ENCODE measurements at places on chromosomes 2 and 18.

DNA sequence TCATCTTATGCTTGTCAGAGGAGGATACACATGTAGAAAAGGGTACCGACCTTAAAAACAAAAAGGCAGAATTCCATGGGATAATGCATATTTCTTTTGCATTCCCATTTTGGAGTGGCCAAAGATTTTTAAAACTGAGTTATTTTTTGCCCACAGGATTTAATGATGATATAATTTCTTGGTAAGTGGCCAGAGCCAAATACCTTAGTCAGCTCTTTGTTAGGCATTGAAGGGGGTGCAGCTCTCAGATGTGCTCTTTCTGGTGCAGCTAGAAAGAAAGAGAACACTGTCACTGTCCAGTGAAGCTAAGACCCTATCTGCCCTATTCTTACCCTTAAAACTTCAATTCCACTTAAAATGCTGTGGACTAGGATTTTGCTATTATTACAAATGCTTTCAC lies 10.8 kb downstream of the COQ10B start:
- DNase-seq, result no peak

DNA sequence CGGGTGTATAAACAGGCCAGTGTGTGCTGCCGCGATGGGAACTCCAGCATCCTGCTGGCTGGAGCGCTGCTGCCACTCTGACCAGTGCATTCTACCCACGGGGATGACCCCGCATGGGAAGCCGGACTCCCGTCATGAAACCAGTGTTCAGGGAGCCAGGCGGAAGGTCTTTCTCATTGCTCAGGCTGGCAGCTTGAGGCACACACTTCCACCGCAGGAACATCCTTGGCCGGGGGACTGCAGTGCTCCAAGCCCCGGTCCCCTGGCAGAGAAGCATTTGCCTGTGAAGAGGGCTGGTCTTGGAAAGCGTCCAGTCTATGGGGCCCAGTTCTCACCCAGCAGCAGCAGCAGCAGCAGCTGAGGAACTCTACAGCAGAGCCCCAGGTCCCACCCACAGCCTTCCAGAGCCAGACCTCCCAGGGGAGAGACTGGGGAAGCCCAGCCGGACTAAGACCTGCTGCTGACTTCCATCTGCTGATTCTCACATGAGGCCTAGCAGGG lies 235.9 kb downstream of the KLHL29 start:
- no peak for DNase-seq

DNA sequence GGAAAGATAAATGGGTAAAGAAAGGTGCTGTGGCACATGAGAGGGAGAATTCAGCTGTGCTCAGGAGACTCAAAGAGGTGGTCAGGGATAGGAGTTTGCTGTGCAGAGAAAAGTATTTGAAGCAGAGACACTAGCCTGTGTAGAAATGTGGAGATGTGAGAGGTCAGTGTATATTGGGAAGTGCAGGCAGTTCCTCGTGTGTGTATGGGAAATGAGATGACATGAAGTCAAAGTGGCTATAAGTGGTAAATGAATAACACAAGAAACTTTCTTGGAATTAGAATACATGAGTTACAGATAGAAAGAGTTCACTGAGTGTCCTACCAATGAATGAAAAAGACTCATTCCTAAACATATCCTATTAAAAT lies 11.6 kb downstream of the MAP3K20 start:
- DNase-seq, result no peak

DNA sequence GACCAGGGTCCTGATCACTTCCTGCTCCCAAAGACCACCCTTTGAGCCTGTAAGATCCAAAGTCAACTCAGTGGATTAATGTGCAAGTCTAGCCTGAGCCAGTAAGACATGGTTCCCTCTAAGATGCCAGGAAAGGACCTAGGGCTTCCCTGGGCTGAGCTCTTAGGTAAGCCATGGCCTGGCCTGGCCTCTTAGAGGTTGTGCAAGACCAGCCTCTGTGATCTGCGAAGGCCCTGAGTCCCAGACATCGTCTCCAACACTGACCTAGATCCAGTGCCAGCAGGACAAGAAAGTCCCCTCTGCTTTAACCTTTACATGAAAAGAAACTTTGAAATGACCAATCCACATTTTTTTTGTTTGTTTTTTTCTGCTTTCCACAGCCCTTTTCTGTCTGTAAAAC lies 73.6 kb upstream of the CYP1B1 start:
- no peak for DNase-seq

- no peak for DNase-seq
Measured at GRCh38 chr2:217929272-217929671, 73.5 kb downstream of the TNS1 start.

DNA sequence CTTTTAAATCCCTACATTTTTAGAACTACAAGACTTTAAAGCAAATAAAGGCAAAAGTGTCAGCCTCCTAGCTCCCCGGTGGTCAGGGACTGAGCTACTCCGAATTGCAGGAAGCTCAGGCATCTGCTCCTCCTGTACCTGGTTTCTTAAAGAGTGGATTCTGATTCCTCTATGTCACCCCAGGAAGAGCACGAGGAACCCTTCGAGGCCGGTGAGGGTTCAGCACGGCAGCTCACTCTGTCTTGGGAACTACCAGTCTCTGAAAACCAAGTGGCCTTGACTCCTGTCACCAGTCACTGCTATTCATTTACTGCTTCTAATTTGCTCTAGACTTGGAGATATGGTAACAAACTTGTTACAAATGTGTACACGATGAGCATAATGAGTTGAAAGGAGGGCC lies 2.3 kb downstream of the PER2 start:
- DNase-seq, result no peak

- no peak for DNase-seq
Measured at GRCh38 chr2:69222953-69223658, 163.9 kb downstream of the GFPT1 start.

- no peak for DNase-seq
Measured at GRCh38 chr2:18966131-18966530, 376.8 kb upstream of the NT5C1B start.

DNA sequence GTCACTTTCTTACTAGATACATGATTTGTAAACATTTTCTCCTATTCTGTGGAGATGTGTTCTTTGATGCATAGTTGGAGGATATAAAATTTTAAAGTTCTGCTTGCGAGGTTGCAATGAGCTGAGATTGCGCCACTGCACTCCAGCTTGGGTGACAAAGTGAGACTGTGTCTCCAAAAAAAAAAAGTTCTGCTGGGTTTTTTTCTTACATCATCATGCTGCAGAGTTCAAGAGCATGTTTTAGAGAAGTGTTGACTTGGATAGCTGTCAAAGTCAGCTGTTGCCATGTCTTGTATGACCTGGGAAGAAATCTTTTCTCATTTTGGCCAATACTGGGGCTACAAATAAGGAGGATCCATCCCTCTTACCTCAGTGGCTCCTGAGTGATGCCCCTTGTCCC lies 71.3 kb downstream of the UGGT1 start:
- DNase-seq, result no peak

DNA sequence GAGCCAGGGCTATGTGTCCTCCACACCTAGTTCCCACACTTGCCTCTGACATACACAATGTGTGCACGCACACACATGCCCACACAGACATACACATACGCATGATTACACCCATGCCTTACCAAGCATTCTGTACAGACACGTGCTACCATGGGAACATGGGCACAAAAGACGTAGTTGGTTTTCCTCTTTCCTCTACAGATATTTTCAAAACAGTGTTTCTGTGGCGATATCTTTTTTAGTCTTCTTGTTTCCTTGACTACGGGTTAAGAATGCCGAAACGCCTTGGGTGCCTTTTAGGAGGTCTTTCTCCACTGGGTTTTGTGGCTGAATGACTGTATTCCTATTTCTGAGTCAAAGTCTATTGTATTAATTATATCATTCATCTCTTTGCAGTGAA lies 75.5 kb upstream of the SPTBN1 start:
- DNase-seq, result no peak

DNA sequence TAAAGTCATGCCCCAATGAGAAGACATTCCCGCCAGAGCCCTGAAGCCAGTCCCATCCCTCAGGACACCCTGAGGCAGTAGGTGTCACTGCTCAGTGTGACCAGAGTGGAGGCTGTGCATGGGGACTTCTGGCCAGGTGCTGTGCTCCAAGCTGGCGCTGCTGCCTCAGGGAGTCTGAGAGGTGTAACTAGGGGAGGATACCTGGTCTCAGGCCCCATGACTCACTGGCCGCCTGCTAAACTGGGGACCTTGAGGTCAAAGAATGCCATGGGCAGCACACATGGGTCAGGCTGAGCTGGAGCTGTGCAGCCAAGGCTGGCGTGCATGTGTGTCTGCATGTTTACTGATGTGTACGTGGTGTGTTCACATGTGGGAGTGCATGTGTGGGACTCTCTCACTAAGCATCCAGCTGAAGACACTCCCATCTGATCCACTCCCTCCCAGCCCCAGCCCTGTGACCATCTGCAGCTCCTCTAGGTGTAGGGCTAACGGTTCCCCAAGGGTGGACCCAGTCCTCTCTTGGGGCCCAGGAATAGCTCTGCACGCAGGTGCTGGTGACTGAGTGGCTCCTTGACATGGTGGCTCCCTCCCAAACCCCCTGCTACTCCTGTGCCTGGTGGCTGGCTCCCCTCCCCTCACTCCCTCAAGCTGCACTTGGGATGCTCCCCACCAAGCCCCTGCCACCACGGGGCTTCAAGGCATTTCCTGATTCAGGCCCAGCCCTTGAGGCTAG lies 16.5 kb downstream of the HS6ST1 start:
- no peak for DNase-seq

DNA sequence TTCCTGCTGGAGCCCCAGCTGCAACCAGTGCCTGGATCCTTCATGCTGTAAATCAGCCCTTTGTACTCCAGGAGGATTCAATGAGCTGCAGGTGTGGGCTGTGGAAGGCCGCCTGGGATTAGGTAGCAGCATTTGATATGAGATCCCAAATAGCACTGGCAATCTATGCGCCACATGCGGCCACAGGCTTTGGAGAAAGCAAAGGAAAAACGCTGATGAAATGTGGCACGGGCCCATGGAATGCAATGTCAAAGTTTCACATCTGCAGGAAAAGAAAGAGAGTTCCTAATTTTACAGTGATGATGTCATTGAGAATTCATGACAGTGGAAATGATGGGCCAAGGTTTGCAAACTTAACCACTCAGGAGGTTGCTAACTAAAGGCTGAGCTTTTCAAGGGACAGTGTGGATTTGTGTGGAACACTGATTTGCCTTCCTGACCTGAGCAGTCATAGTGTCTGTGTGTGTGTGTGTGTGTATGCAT lies 216.4 kb upstream of the OSR1 start:
- DNase-seq, result no peak

DNA sequence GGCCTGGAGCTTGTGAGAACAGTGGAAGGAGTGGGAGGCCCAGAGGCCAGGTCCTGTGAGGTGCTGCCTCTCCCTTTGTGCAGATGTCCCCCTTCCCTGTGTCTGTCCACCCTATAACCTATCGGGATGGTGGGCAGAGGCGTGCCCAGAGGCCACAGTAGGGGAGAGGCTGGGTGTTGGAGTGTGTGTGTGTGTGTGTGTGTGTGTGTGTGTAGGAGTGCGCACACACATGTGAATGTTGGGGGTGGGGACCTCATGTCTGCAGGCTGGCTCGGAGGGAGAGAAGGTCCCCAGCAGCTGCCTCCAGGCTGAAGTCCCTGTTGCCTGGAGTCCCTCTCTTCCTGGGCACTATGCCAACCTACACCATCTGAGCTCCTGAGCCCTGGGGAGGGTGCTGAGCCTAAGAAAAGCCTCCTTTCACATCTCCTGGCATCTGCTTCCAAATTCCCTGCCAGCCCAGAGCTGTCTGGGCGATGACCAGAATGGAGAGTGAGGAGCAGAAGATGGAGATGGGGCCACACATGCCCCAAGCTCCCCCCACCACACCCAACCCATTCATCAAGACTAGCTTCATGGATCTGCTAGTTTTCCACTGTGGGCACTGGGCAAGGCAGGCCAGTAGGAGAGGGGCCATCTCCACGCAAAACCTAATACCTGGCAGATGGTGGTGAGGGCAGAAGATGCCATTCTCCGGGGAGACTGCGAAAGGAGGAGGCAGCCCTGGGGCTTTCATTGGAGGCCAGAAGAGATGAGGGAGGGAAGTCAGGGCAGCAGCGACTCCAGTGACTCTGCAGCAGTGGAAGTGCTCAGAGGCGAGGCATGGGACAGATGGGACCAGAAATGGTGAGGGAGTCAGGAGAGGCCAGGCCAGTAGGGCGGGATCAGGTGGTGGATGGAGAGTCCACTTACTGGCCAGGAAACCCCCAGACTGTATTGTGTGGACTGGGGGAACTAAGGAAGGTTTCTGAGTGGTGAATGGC lies 20.3 kb downstream of the KCNK3 start:
- DNase-seq, result no peak

GRCh38 chr2:57602733-57603132 lies 443.9 kb upstream of the VRK2 start:
- no peak for DNase-seq

GRCh38 chr2:1581965-1582625 lies 162.2 kb downstream of the PXDN start:
- no peak for DNase-seq

- DNase-seq, result no peak
Measured at GRCh38 chr2:219021591-219021990, 19.7 kb downstream of the CFAP65 start.

DNA sequence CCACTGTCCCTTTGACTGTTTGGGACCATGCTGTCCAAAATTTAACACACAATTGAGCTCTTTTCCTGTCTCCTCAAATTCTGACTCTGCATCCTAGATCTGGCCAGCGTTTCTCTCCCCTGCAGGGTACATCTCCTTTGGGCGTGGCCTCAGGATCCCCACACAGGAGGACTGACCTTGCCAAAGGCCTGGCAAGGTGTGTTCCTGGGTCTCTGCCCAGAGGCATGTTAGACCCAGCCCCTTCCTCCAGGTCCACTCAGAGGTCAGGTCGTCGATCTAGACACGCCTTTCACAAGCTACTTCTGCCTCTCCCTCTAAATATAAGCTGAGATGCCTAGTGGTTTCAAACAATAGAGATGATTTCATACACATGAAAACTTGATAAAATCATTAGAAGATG lies 45.4 kb upstream of the SMIM21 start:
- no peak for DNase-seq

- DNase-seq, result no peak
Measured at GRCh38 chr2:170098626-170099312, 79.2 kb upstream of the MYO3B start.

- DNase-seq, result no peak
Measured at GRCh38 chr2:214881647-214882202, 72.2 kb upstream of the BARD1 start.

- DNase-seq, result no peak
Measured at GRCh38 chr2:140895378-140895777, 1235.4 kb downstream of the LRP1B start.

- DNase-seq, result no peak
Measured at GRCh38 chr18:47160256-47160655, 10.0 kb upstream of the HDHD2 start.

- DNase-seq, result no peak
Measured at GRCh38 chr2:234142530-234142929, 92.0 kb downstream of the SPP2 start.

- DNase-seq, result no peak
Measured at GRCh38 chr2:222038067-222038802, 260.6 kb downstream of the PAX3 start.

DNA sequence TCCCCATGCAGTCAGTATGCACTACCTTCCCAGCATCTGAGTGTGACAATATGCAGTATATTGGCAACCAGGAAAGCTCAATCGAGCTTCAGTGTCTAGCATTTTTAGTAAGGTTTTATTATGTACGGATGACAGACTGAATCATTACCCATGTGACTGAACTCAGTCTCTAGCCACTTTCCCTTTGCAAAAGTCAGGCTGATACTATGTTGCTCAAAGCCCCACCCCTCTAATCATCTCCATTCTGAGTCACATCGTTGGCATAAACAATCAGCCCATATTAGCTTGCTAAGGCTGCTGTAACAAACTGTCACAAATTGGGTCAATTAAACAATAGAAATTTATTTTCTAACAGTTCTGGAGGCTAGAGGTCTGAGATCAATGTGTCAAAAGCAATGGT lies 25.8 kb upstream of the SRD5A2 start:
- DNase-seq, result no peak

- no peak for DNase-seq
Measured at GRCh38 chr2:132703396-132703795, 33.4 kb upstream of the LYPD1 start.

All from activated CD8-positive, alpha-beta memory T cell treated with anti-CD3 and anti-CD28 coated beads, Interleukin-2, amount 50 U/mL, for 4 hours (primary cell).